ENCODE measurements at places on chromosomes 5 and 9.

GRCh38 chr9:15403155-15403554, 19.5 kb upstream of the SNAPC3 start:
- DNase-seq, result no peak

DNA sequence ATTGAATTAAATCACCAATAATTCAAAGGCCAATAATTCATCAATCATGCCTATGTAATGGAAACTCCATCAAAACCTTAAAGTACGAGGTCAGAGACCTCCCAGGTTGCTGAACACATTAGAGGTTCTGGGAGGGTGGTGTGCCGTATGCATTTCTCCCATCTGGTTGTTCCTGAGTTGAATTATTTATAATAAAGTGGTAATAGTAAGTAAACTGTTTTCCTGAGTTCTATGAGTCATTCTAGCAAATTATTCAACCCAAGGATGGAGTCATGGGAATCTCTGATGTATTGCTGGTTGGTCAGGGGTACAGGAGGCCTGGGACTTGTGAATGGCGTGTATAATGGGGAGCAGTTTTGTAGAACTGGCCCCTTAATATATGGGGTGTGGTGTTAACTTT, 191.7 kb downstream of the CARTPT start:
- DNase-seq, result no peak

DNA sequence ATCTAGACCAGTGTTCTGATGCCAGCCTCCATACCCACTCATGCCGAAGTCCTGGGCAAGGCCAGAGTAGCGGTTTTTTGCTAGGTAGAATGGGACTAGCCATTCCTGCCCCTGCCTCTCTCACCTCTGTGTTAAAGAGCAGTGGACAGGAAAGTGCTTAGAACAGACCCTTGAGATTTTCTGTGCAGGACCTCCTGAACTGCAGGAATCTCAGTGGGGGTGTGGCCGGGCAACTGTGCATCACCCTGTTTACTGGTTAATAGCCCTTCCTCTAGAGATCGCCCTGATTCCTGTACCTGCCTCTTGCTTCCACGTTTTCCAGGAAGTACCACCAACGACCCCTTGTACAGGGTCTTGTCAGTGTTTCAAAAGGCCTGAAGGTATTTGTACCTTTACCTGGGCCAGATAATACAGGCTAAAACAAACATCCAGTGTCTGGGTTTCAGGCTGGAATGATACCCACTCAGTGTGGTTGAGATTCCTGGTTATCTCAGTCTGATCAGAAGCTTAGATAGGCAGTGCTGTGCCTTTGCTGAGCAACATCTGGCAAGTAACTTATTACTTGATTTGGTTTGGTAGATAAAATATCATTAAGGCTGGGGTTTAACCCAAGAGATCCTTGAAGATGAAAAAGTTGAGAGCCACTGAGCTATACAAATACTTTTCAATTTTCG, 65.9 kb downstream of the RGS3 start:
- no peak for DNase-seq

DNA sequence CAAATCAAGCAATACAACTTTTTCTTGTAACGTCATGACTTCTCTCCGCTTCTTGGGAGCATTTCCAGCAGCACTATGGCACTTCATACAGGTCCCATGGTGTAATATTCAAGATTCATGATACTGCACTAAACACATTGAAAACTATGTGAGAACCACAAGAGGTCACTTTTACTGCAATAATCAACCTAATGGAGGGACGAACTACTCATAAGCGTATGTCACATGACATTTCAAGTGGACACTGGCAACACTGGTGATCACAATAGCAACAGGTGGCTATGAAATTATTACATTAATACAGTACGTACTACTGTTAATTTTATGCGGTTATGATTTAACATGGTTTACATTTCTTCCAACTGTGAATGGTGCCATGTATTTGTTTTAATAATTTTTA, 78.6 kb upstream of the TBC1D9B start:
- no peak for DNase-seq

DNA sequence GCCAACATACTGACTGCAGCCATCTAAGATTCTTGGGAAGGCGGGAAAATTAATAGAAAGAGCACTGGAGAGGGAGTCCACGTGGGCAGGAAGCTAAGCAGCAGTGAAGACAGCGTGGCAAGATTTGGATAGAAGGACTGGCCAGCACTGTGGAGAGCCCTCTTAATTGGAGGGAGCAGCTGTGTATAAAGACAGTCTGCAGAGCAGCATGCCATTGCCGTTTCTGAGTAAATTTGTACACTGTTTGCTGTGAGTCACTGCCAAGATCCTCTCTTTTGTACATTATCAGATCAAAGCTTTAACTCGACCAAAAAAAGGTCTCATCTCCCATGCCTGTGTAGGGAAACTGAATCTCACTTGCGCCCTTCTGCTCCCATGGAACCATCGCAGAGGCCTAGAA, 45.3 kb downstream of the INSYN2B start:
- DNase-seq, result no peak

DNA sequence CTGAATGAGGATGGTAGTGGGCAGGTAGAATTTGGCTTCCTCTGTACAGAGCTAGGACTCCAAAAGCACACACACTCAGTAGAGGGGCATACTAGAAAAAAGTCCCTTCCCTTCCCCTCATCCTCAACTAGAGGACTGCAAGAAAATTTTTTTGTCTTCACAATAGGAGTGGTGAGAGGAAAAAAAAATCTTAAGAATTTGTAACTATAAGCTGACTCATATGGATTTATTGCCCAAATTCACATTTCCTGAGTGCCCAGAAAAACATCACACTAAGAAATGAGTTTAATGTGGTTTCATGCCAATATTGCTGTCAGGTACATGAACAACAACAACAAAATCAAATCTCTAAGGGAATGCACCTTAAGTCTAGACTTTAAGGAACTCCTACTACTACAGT, 43.7 kb downstream of the RANBP6 start:
- no peak for DNase-seq

DNA sequence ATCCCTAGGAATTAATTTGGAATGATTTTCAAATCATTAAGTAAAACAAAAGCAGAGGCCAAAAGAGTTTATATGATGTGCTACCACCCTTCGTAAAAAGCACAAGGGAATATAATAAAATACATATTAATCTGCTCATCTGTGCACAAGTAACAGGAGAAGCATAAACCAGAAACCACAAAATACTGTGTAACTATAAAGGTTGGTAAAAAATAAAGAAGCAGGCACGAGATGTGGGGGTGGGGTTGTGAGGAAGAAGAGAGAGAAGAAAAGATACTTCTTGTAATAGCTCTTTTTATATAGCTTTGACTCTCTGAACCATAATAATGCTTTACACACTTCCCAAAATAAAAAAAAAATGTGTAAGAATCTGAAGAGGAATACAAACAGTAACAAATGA, 214.9 kb upstream of the EFNA5 start:
- DNase-seq, result no peak

DNA sequence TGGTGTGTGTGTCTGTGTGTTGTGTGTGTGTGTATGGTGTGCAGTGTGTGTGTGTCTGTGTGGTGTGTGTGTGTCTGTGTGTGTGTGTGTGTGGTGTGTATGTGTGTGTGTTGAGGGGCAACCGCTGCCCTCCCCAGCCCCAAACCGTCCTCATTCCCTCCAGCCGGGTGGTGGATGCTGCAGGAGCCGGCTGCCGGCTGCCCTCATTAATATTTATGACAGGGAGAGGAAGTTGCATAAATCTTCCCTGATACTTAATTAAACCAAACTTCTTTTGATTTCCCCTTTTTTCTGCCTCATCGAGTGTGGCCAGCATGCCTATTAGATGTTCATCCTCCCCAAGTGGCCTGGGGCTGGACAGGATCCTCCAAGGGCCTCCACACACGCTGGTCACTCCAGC, 121.4 kb upstream of the MVB12B start:
- DNase-seq, result no peak

DNA sequence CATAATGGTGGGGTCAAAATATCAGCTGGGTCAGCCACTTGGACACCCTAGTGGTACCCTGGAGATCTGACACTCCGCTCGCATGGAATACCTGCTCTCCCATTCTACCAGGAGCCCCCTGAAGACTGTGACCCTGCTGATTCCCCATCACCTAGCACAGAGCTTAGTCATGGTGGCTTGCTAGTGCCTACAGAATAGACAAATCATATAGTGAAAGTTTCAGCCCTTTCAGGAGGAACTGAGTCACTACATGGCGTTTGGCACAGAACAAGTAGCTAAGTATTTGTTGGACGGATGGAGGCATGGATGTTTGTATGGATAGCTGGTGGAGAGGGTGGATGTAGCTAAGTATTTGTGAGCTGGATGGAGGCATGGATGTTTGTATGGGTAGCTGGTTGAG, 65.3 kb downstream of the LMX1B start:
- DNase-seq, result no peak

DNA sequence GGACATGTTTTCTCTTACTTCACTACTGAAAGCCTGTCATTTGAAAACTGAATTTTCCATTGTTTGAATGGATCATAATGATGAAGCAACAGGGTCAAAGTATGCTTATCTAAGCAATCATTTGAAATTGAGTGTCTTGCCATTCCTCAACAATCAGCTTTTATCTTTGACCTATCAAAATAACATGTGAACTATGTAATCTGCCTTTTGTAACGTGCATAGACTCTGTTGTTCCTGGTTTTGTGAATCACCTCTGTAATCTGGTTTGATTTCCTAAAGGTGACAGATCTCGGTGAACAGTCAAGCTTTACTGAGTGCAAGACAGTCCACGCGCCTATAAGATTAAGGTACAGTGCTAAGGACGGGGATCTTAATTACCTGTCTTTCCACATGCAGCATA, 3.3 kb downstream of the MEF2C start:
- peak; percentile 25 for DNase-seq

DNA sequence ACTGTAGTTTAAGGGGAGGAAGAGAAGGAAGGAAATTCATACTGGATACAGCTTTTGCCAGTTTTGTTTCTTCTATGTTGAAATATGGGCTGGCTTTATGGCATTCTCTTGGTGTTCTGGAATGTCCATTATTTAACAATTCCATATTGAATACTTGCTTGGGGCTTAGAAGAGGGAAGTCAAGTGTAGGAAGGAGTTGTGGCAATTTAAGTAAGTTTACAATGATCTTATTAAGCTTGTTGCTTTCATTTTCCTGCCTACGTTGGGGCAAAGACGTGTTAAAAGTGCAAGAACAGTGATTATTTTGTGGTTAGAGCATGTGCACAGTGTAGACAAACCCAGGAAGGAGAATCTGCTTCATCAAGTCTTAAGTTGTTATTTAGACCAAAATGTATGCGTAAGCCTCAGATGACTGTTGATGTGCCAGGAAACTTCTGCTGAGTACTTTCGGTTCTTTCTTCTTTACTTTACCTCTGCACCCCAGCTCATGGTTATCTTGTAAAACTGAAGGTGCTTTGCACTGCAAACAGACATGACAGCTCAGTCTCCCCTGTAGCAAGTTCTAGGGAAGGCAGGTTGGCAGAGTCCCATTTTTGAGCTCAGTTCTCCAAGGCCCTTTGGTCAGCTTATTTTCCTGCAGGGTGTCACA, 75.8 kb downstream of the F2RL2 start:
- no peak for DNase-seq

DNA sequence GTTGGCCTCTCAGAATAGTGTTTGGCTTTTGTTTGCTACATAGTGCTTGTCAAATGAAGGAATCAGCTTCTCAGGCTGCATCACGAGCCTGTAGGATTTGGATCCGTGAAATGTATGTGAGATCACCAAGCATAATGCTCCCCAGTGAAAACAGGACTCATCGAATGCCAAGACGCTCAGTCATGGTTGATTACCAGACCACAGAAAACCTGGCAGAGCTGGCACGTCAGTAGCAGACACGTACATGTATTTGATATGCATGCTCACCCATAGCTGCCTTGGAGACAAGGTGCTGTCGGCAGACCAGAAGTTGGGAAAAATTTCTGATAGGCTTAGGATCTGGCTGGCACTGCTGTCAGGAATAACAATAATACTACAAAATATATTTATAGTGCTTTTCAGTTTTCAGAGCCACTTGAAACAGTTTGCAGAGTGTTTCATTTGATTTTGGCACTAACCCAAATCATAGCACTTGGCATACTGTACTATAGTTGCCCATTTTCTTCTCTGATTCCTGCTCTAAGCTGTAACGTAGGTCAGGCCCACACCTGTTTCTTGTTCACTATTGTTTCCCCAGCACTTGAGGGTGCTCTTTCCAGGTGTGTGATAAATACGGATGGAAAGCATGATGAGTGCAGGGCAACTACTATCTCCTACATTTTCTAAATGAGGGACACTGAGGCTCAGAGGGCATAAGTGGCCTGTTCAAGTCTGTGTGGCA, 226.1 kb downstream of the NR3C1 start:
- DNase-seq, result peak; percentile 99

DNA sequence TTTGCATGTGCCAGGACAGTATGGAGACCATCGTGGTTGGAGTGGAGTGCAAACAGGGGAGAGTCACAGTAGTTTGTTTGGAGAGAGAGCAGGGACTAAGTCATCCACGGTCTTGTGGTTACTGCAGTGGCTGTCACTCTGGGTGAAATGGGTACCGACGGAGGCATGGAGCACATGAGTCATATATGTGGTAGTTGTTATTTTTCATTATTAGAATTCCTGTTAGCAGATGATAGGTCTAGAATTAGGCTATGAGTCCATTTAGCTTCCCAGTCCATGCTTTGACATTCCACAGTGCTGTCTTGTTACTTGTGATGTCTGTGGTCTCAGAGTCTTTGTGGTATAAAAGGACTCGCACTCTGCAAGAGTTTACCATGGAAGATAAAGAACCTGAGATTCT, 303.9 kb downstream of the DMRT2 start:
- peak; percentile 65 for DNase-seq

All from Daoy (cell line).